ENCODE measurements at places on chromosomes 2 and 18. TPM values are rescaled to one million over a fixed set of nuclear protein-coding genes. Genes with fewer than 3 reads are reported as not detected.

FAM237A gene
- not detected for total RNA-seq

LOXL3 gene
- total RNA-seq: 1.8 TPM

IL1RL1 gene
- total RNA-seq: 144 TPM

RNF138 gene
- 37.1 TPM for total RNA-seq

TNFRSF11A gene
- 3.5 TPM for total RNA-seq

- no peak for DNase-seq
Measured at GRCh38 chr2:175840256-175840655, 161.8 kb downstream of the LNPK start.

DNA sequence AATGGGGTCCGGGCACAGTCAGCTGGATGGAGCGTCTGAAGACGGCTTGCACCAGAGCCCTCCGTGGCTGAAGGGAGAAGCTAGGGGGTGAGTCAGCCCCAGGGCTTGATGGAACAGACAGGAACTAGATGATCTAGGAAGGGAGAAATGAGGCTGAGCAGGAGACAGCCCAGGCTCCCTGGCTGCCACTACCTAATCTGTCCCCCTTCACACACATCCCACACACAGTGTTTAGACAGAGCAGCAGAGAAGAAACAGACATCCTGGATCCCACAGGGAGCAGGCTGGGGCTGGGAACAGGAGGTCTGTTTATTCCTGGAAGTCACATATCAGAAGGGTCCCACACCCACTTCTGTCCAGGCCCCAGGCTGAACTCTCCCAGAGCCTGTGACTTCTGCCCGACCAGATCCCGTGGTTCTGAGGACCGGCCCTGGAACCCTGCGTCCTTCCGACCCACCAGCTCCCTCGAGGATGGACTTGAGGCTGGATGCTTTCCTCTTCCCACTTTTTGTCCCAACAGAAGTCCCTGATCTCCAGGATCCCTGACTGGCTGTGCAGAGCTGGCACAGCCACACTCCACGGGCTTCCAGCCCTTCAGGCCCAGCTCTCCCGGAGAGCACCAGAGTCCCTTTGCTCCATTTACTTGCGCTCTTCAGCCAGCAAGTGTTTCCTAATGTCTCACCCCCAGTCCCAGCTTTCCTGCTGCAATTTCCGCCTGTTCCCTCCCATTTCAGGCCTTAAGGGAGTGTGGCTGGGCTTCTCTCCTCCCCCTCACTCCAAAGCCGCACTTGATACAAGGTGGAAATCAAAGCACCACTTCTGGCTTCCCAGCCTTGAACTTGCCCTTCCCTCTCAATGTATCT is 1.5 kb upstream of the GPBAR1 start:
- no peak for DNase-seq

GRCh38 chr2:53576166-53576565 is 191.4 kb upstream of the CHAC2 start:
- DNase-seq: no peak

DNA sequence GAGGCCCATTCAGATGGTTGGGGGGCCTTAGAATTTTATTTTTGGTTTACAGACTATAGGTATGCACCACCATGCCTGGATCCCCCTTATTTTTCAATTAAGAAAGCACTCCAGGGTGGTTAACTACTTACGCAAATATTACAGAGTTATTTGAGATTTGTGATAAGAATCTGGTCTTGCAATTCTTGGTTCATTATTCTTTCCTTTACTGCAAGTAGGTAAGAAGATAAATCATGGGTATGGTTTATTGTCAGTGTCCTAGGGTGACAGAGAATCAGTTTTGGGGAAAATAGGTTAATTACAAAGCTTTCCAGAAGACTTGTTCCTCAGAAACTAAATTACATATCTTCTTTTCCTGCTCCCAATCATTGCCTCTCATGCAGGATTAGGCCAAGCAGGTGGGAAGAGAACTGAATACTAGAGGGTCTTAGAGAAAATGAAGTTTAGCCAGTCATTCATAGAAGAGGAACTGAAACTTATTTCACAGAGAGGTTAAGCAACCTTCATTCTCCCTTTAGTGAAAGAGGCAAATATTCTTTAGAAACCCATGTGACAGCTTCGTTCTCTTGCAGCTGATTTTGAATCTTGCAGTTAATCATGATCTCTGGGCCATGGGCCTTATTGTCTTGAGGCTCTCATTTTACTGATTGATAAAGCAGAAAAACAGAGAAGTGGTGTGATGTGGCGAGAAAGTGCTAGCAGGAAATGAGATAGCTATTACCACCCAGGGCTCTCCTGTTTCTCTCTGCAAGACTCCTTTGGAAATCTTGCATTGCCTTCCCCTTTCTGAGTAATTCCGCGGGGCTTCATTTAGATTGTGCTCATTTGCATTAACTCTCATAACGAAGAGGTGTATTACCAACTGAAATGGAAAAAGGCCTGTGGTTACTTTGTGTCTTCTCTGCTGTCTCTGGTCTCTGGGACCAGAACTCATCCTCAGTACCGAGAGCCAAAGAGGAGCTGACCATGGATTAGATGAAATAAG is 44.8 kb upstream of the ARHGAP25 start:
- DNase-seq: no peak

DNA sequence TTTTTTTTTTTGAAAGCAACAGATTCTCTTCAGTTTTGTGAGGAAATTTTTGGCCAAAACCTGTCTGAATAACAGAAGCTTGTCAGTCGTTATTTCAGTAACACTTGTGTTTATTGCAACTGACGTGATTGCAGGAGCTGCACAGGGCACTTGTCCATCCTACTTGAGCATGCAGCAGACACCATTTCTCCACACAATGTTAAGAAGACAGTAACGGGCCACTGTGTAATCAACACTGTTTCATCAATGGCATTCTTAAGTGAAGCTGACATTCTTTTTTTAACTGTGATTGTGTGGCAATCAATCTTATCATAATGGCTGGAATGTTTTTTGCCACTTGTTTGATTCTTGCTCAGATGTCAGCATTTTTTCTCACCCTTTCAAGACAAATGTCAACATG is 50.1 kb upstream of the PIEZO2 start:
- DNase-seq: no peak

GRCh38 chr2:5234563-5234962 is 457.6 kb upstream of the SOX11 start:
- no peak for DNase-seq

DNA sequence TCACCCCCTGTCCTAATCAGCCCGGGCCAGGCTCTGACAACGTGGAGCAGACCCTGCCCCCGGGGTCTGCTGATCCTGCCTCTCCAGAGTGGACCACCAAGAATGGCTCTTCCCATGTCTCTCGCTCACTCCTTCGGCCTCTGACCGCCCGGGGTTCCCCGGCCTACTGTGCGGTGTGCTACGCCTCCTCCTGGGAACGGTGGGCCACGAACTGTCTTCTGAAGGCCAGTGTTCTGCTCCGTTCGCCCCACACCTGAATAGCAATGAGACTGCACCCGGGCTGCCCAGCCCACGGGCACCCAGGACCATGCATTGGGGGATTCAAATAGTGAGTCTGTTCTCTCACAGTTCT is 189.7 kb downstream of the TWIST2 start:
- no peak for DNase-seq

- no peak for DNase-seq
Measured at GRCh38 chr2:168246483-168247340, 683 bp downstream of the STK39 start.

DNA sequence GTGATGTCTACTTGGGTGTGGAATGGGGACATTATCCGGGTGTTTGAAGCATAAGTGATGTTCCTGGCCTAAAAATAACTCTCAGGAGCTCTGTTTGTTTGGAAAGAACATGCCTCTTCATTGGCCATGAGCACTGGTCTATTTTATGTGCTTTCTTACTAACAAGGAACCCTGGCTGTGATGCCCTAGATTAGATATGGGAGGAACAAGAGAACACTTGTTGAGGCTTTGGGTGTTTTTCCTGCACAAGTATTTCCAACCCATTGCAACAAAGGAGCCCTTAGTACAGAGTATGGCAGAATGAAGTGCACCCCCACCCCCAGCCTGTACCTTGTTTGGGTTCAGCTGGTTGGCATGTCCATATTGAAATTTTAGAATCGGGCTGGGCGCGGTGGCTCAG is 95.9 kb downstream of the SLC4A3 start:
- no peak for DNase-seq

DNA sequence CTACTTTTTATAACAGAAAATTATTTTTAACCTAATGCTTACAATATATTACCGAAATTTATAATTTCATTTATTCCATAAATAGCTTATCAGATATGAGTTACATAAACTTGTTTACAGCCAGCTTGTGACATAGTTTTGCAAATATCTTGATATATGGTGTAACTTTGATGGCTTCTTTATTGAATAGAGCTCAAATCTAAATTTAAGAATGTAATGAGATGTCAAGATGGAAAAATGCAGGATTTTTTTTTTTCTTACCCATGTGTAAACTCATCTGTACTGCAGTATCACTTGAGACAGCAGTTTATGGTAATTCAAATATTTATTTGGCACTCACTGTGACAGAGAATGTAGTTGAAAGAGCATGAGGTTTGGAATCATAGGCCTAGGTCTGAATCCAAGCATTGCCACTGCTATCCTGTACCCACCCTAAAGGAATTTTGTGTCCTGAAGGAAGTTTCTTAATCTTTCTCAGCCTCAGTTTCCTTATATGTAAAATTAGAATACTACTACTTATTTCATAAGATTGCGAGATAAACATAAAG is 3.8 kb downstream of the CREB1 start:
- no peak for DNase-seq

All from pulmonary artery endothelial cell (primary cell).